Activated CD8-positive, alpha-beta T cell treated with anti-CD3 and anti-CD28 coated beads for 36 hours (primary cell): ENCODE measurements at places on chromosomes 4 and X.

GRCh38 chrX:38798956-38799355, 2.3 kb upstream of the MID1IP1 start:
- DNase-seq = no peak

- DNase-seq = peak; percentile 28
These were observed at the start of gene SLC4A4 for GRCh38 chr4:71338846-71339593. Gene SLC4A4, plus strand, starts transcription at chr4:71339020.

- DNase-seq = no peak
These were observed 64.6 kb downstream of the KDM6A start for GRCh38 chrX:44937606-44938005.

DNA sequence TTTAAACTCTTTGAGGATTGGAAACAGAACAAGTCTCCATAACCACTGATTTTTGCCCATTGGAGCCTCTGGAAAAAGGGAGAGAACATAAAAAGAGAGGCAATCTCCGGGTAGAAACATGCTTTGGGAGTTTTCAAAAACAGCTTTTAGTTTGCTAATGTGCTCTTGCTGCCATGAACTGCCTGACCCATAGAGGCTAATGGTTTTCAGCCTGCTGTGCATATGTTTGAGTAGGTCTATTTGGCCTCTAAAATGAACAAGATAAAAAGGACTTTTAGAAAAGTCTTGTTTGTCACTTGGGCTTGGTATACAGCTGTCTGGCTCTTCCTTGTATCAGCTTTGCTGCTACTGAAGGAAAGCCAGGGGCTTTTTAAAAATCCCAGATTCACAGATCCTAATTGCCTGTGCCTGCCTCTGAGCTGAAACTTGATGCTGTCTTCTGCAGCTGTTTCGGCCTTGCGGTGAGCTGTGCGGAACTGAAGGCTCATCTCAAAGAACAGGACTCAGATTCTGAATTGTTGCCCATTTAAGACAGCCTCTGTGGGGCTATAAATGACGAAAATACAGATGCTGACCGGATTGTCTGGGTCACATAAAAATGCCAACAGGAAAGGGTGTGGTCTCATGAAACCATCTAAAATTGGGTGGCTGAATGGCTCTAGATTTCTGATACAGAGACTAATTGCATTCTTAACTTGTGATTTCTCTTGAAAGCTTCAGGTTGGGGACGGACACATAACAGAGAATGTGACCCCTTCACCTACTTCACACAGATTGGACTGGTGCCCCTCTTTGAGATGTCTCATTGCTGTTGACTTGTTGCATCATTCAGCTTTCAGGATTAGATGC, 18.4 kb upstream of the ZNF41 start:
- no peak for DNase-seq

DNA sequence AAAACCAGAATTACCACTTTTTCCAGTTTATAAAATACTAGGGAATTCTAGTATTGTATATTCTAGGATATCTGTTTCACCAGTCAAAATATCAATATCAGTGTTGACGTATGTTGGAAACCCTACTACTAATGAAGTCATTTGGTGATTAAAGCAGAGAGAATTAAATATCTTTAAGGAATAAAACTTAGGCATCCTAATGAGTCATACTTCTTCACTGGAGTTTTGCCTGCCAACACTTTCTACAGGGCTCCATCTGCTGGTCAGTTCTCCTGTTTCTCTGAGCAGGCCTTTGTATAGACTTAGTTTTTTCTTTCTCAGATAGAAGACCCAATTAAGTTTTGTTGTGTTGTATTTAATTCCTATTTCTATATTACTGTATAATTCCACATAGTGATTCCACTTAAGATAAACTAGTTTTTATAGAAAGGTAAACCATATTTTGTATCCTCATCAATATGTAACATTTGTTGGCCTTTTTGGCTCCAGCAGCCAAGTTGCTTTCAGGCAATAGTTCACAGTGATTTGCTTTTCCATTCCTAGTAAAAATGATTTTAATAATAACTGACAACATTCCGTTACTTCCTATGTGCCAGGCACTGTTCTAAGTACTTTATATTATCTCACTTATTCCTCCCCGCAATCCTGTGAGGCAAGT, 3.5 kb downstream of the AP1AR start:
- DNase-seq = peak; percentile 67

DNA sequence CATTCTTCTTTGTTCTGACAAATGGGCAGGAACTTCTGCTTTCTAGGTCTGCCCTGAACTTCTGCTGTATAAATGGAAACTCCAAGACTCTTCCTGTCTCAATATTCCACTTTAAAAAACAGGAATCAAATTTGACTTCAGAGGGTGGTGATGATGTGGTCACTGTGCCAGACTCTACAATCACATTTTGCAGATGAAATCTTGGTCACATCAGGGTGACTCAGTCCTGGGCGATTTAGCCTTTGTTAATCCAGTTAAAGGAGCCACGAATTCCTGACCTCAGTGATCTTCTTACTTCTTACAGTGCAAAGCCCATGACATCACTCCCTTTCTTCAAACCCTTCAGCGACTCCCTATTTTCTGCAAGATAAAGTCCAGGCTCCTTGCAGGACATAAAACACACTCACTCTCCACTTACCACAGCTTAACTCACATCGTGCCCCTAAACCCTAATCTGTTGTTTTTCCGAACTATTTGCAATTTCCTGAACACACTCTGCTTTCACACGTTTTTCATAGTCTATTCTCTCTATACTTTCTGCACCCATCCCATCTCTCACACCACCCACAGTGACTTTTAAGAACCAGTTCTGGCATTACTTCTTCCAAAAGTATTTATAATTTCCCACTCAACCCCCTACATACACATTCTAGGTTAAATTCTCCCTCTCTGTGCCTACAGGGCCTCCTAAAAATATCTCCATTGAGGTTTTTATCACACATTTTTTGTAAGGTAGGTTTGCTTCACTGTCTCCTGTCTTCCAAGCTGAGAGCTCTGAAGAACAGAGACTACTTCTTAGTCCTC, 11.1 kb downstream of the GASK1B start:
- DNase-seq = no peak

DNA sequence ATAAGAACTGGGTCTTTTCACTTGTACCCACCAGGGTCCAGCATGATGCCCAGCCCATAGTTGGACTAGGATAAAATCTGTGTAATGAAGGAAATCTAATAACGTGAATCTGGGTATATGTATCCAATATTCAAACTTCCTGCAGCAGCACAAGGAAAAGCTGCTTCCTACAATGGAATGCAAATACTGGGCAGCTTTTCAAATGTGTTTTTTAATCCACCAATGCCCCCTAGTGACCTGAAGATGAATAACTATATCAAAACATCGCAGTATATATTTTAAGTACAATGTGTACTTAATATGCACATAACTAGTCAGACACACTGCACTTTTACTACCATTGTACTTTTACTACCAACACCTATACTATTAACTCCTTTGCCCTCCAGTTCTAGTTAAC, 5.3 kb downstream of the APOO start:
- DNase-seq = no peak

GRCh38 chr4:156576946-156577345, 394.7 kb downstream of the PDGFC start:
- no peak for DNase-seq

- DNase-seq = no peak
These were observed 6.3 kb upstream of the PPP2R2C start for GRCh38 chr4:6478546-6479220.

GRCh38 chr4:109053257-109053656, 249.2 kb downstream of the COL25A1 start:
- no peak for DNase-seq

DNA sequence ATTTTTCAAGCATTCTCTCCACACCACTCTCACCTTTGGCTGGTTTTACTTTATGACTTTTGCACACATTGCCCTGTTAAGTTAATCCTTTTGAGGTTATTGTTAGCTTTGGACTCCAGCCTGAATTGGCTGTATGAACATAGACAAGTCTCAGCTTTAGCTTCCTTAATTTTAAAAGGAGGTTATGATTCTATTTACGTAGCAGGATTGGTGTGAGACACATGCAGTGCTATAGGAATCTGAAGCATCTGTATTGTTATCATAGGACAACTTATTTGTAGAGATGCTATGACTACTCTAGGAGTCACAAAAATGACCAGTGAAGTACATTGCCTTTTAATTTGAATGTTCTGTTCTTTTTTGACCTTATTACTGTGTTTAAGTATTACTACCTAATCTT, 15.7 kb downstream of the PGAM4 start:
- no peak for DNase-seq

- no peak for DNase-seq
These were observed 69.2 kb downstream of the GALNT7 start for GRCh38 chr4:173237762-173238161.

- DNase-seq = no peak
These were observed 73.1 kb downstream of the PALLD start for GRCh38 chr4:168569931-168570276.

- no peak for DNase-seq
These were observed 4.9 kb downstream of the GSX2 start for GRCh38 chr4:54104907-54105306.

- no peak for DNase-seq
These were observed 70.7 kb downstream of the SUPT20HL2 start for GRCh38 chrX:24243188-24243587.

- peak; percentile 81 for DNase-seq
These were observed 13.9 kb upstream of the ETDC start for GRCh38 chrX:135295238-135295943.

GRCh38 chr4:123599920-123600810, 203.6 kb downstream of the SPRY1 start:
- DNase-seq = peak; percentile 82

DNA sequence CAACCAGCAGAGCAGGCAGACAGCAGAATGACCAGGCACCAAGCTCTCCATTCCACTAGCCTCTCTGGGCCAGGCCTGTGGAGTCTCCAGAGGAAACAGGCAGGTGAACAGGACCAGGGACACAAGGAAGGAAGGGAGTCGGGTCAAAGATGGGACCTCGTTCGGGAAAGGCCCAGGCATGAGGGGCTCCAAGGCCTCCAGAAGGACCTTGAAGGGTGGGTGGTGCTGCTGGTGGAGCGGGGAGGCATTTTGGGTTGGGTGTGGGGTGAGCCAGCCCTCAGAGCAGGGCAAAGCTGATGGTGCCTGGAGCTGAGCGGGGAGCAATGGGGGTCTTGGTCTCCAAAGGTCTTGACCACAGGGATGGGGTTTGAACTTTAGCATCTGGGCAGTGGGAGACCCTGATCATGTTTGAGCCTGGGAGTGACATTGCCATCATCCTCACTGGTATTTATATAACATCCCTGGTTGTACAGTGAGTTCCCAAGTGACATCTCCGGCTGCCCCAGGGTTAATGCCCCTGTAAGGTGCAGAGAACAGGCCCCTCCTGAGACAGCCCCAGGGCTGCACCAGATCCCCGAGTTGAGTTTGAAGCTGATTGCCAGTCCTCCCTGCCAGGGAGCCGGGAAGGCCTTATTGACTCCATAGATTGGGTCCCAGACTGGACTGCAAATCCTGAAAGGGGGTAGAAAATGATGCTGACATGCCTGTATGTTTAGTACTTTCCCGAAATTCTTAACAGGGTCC, 52.7 kb downstream of the PSAPL1 start:
- no peak for DNase-seq

DNA sequence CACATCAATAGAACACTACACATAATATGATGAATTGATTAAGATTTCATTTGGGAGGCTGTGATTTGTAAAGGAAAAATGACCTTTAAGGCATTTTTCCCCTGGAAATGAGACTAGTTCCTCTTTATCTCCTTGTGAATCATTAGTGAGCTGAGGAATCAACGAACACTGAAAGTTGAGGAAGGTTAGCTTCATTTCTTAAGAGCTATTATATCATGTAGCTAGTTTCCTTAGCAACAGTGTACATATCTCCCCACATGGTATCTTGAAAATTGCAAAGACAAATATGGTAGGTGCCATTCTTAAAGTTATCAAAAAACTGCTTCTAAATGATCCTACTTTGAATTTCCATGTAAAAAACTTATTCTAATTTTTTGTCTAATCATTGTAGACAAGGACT, 127.5 kb upstream of the NRK start:
- no peak for DNase-seq

- peak; percentile 70 for DNase-seq
These were observed 2.1 kb upstream of the RHOH start for GRCh38 chr4:40194602-40195161.

DNA sequence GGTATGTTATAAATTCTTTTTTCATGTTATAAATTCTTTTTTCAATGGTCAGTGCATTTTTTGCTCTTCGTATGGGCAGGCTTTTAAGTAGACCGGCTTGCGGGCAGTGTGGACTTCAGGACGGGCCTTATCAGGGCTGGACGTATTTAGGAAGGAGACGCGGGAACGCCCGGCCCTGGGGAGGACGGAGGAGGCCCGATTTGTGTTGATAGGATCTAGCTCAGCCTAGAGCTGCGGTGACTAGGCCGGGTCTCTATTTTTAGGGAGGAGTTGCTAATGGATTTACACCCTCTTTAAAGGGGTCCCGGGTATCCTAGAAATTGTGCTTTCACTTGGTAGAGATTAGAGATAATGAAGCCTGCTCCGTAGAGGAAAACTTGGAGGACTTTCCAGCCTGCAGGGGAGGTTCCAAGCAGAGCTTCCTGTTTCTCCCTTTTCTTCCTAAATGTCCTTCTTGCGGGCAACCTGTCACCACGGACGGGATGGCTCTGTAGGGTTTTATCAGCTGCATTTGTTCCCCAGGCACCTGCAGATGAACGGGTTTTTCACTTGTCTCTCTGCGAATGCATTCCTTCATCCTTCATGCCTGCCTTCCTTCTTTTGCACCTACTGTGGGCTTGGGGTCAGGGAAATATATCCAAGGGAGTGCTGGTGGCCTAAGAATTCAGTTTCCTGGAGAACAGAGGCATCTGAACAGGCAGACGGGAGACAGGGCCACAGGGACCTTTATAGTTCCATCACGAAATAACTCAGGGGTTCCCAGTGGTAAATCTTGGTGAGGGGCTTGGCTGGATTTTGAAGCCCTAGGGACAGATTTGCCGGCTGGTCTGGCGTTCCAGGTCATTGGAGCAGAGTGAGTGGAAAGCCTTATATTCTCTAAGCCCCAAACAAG, 1.4 kb downstream of the CD99 start:
- no peak for DNase-seq

DNA sequence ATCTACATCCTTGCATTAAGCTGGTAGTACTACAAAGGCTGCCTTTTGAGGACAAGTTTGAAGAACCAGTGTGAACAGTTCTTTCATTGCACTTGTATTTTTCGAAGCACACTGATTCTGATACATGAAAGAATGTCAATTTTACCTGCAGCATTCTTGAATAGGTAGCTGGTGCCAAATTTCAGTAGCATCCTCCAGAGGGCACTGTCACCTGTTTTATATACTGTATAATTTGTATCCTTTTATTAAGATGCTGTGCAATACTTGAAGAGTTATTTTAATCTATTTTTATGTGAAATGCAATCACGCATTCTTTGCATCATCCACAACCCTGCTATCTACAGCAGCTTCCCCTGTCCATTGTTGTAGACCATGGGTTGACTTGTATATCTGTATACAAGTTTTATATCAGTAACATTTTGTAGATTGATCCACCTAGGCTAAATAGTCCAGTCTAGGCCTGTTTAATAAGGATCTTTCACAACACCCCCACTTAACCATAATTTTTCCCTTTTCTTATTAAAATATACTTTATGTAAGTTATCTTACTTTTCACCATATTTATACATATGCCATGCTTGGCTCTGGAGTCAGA, 325.7 kb downstream of the PCDH7 start:
- no peak for DNase-seq
